ENCODE measurements at places on chromosomes 3 and 15.

GRCh38 chr3:32325927-32326326, 65.7 kb upstream of the CMTM7 start:
- peak; percentile 73 for DNase-seq

GRCh38 chr15:95598251-95598855, 732.1 kb upstream of the NR2F2 start:
- DNase-seq: no peak

DNA sequence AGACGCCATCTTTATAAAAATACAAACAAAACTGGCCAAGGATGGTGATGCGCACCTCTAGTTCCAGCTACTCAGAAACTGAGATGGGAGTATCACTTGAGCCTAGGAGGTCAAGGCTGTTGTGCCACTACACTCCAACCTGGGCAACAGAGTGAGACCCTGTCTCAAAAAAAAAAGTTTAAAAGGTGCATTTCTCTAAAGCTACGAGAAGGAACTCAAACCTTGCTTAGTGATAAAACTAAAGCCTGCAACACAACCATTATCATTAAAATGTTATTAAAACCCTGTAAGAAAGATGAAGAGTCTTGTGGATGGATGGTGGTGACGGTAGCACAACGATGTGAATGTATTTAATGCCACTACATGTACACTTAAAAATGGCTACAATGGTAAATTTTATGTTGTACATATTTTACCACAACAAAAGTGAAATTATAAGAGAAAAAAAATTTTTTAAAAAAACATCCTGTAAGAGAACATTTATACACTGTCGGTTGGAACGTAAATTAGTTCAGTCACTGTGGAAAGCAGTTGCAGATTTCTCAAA, 3.1 kb downstream of the PLD1 start:
- no peak for DNase-seq

- no peak for DNase-seq
These were observed 12.5 kb downstream of the RCCD1 start for GRCh38 chr15:90967206-90967605.

DNA sequence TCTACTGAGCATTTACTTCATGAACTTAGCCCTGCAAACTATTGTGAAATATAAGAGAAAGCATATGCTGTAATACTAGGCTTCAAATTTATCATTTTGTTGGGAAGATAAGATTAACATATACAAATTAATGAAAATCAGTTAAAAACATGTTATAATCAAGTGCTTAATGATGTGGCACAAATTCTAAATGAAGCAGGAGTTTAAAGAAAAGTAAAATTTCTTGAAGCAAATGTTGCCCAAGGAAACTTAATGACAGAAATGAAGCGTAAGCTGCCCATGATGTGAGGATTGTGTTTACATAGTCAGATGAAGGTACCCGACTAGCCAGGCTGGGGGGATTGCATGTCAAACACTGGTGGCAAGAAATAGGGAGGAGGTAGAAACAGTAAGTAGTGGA, 103.1 kb upstream of the GAP43 start:
- DNase-seq: no peak

- DNase-seq: no peak
These were observed at the start of gene P2RY12 for GRCh38 chr3:151384741-151385174. Gene P2RY12, minus strand, starts transcription at chr3:151384753. Its CDS starts 45,908 bp downstream, at chr3:151338845.

DNA sequence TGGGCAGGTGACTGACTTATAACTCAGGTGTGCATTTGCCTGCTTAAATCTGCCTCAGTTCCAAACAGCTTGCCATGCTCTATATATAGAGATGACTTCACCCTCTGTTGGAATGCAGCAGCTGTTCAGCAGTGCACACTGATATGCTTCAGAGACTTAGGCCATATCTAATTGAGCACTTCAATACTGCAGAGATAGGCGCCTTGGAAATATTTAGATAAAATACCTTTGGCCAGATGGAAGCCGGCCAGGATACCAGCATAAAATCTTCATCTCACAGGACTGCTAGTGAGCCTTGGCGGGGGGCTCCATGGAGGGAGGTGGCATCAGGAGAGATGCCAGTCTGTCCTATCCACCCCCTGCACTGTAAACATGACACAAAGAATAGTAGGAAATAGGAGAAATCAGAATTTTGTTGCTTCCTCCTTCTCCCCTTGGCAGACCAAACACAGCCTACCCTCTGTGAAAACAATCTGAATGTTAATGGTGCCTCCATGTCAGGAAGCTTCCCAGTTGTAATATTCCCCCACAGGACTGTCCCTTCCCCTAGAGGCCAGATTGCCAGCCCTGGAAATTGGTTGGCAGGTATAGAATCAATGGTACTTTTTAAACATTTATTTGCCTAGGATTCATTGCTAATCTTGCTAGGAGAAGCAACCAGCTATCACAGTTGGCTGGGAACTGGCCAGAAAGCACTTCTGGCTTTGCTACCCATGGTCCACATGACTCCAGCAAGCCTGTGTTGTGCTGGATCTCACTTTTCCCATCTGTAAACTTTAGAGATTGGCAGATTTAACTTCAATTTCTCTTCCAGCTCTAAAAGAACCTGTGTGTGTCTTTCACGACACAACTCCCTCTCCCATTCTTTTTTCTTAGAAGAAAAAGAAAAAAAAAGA, 215.5 kb upstream of the KCNMB2 start:
- peak; percentile 67 for DNase-seq

- no peak for DNase-seq
These were observed 34.3 kb downstream of the CCDC66 start for GRCh38 chr3:56591262-56591661.

GRCh38 chr3:31692751-31693150, 160.0 kb downstream of the STT3B start:
- DNase-seq: no peak

DNA sequence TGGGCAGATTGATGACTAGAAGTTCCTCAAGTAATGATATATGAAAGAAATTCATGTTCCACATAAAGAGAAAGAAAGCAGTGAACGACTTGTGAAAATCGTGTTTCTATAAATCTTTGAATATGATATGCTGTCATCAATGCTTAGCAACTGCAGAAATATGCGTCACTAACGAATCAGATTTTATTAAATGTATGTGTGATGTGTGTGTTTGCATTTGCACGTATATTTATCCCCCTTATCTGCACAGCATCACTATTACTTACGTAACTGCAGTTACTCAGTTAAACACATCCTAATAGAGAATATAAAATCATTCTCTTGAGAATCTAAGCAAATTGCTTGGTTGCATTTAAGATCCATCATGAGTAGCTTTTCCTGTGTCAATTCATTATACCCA, 468.6 kb downstream of the FGF12 start:
- no peak for DNase-seq

DNA sequence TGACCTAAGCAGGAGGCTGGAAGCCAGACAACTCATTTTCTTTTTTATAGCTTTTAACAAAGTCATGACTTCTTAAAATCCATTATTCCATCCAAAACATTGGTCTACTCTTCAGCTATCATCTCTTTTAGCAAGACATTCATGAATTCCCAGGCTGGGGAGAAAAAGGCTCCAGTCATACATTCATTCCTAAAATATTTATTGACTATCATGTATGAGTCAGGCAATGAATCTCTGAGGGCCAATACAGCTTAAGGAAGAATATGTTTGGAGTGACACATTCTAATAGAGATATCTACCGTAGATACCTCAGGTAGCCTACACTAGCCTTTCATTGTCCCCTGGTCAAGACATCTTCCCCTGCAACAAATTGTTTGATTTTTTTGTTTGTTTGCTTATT, 196.4 kb upstream of the NANOGP8 start:
- DNase-seq: no peak

- no peak for DNase-seq
These were observed 360.8 kb upstream of the PROK2 start for GRCh38 chr3:72145506-72146380.

DNA sequence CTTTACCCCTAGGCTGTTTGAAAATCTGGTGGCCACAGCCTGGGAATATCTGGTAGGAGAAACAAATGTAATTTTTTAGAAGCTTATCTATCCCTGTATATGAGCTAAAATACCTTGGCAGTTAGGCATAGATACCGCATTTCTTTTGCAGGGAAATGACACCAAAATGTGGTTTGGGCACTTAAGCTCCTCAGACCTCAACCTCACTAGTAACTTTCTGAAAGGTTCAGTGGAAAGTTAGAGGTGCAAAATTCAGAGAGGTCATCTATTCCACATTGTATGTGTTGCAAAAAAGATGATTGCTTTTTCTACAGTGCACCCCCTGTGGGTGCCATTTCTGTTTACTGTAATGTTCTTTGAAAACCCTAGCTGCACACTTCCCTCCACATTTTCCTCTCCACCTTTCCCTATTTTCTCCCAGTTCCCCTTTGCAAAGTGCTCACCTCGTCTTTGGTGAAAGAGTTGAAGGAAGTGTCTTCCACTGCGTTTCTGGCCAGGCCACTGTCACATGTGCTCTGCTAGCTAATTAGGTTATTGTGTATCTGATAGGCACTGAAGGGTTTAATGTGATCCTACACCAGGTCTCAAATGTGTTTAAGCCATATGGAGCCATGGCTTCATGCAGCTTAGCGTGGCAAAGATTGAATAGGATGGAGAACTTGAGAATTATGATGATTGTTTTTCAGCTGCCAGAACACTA, 1.3 kb downstream of the SACM1L start:
- DNase-seq: no peak

- no peak for DNase-seq
These were observed 305.6 kb upstream of the STT3B start for GRCh38 chr3:31227131-31227562.

DNA sequence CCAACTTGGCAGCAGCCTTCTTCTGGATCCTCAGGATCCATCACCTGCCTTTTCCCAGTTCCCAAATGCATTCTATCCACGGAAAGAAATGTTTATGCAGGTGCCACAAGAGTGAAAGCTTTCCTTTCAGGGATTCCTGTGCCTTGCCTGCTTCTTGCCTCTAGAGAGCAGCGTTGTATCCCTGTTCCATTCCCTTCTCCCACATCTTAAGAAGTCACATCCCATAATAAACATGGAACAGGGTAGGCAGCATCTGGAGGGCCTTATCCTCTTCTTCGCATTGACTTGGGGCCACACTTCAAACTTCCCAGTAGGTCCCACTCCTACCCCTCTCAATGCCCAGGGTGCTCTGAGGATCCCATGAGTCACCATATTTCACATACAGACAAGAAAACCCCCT, 72.7 kb upstream of the DCLK3 start:
- DNase-seq: peak; percentile 5

- peak; percentile 52 for DNase-seq
These were observed 7.7 kb upstream of the OXSR1 start for GRCh38 chr3:38157595-38157994.

DNA sequence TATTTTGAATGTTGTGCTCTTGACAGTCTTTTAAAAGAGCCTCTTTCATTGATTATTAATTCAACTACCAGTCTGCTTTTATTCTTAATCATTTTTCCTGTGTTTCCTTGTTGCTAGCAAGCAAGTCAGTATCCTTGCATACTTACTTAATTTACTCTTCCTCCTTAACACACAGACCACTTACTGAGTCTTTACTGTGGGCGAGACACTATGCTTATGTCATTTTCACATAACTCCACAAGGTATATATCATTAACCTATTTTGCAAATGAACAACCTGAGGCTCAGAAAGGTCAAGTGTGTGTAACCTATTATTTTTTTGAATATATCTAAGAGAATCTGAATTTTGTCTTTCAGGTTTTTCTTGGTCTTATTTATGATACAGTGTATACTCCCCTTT, 130.9 kb downstream of the WDR76 start:
- DNase-seq: no peak

DNA sequence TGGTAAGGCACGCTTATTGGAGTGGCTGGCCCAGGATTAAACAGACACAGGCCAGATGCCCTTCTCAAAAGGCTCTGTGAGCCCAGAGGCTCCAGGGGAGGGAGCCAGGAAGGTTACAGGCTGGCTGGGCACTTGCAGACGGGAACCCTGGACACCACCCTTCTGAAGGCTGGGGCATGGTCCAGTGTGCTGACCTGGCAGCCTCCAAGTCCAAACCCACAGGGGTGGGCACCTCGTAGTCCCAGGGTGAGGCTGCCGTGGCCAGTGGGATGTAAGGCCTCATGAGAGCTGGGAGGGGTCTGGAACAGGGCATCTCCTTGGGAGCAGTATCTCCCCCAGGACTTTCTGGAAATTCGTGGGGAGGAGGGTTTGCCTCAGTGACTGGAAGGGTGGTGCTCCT, 19.6 kb downstream of the EFCC1 start:
- no peak for DNase-seq

- no peak for DNase-seq
These were observed 19.9 kb upstream of the ABHD5 start for GRCh38 chr3:43670635-43671522.

DNA sequence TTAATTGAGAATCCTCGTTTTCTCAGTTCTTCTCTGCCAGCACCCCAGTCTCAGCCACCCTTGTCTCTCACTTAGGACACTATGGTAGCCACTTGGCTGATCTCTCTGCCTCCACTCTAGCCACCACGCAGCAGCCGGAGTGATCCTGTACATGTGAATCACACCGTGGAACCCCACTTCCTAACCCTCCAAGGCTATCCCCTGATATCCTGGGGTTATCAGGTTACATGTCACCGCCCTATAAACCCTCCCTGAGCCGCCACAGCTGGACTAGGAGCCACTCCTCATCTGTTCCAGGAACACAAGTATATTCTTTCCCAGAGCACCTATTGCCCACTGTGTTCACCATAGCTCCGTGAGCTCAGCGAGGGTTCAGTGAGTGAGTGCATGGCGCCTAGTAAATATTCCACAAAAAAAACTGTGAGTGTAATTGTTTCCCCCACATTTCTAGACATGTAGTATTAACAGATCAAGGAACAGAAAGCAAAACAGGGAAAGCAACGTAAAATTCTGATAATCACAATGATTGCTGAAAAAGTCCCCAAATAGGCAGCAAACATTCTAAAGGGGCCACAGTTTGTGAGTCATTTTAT, 661 bp upstream of the PARP14 start:
- no peak for DNase-seq

DNA sequence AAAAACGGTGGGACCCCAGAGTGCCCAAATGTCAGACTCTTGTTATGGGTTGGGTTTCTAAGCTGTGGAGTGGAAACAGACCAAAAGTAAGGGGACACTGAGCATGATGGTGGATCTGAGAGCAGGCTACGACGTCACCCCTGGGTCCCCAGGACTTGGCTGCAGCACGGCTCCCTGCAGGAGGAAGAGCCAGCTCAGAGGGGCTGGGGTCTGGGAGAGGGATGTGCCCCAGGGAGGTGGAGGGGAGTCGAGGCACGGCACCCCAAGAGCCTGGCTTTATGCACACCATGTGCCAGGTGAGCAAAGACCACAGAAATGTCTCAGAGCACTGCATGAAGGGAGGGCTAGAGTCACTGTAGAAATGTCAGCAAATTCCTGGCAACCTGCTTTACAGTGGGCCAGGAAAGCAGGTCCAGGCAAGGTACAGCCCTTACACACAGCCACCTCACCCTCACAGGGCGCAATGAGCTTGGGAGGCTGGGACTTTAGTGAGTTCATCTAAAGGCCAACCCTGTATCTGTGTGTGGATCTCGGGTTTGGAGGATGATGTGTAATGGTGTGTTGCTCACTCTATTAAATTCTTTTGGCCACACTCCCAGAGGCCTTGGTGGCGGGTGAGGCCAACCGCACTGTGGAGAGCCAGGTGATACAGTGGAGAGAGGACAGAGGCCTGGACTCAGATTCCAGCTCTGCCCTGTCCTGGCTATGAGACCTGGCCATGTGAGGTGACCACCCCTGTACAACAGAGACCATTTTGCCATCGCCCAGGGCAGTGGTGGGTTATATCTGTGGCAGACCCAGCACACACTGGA, 14.1 kb downstream of the CTSH start:
- peak; percentile 83 for DNase-seq

- DNase-seq: no peak
These were observed 1.7 kb downstream of the SNTN start for GRCh38 chr3:63654211-63654610.

- DNase-seq: no peak
These were observed 12.4 kb downstream of the GNAI2 start for GRCh38 chr3:50248387-50248786.

- DNase-seq: no peak
These were observed 40.7 kb upstream of the VILL start for GRCh38 chr3:37949866-37950265.

Data from Caki2 (cell line).